ENCODE measurements at places on chromosomes 12 and 14.

DNA sequence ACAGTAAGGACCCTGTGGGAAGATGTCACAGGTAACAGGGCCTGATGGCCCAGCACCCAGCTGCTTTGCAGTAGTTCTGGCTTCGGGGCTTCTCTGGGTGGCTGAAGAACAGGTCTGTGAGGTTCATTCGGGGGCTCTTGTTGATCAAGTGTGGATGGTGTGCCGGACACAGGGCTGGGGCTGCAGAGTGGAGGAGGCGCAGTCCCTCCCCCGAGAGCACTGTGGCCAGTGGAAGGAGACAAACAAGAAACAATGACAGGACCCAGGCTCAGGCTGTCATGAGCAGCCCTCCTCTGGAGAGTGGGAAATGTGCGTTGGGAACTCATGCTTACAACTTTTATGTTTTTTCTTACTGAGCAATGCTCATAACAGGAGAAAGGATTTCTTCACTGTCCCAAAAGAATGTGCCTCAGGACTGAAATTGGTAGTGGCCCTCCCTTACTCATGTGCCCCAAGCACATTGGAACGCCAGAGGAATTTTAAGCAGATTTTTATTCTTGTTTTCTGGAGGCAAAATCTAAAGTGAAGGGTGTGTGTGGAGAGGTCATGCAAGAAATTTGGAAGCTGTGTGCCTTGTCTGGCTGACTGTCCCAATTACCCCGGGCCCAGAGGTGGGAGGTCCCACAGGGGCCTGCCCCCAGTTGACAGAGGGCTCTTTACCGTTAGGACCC is 233.8 kb downstream of the CACNA1C start:
- peak; percentile 97 for DNase-seq

- DNase-seq, result no peak
These were observed 320.1 kb upstream of the RTL1 start for GRCh38 chr14:101223561-101224162.

DNA sequence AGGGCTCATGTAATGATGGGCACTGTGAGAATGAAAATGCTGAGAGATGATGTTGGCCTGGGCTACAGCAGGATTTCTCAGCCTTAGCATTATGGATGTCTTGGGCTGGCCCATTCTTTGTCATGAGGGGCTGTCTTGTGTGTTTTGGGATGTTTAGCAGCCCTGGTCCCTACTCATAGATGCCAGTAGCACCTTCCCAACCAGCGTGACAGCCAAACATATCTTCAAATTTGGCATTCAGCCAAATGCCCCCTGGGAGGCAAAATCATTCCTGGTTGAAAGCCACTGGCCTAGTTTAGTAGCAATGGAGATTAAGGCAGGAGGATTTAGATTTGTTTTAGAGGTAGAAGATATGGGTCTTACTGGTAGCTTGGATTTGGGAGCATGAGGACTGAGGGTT is 26.6 kb downstream of the UBE3B start:
- DNase-seq, result no peak

GRCh38 chr12:52682938-52683574 is 2.8 kb upstream of the KRT1 start:
- no peak for DNase-seq

DNA sequence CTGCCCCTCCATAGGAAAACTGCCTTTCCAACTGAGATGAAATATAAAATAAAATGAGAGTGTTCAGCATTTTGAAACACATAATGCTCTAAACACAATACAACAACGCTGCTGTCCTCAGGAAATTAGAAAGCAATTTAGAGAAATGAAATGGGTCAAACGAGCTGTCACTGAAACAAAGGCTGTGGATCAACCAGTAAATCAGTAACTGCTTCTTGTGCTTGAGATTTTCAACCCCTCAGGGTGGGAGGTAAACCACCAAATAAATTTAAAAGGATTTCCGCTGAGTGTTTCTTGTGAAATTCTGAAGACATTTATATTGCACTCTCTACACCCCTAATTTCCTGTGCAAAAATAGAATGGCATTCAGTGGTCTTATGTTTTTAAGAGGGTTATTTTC is 657.1 kb upstream of the SEL1L start:
- DNase-seq, result no peak

GRCh38 chr14:67999290-67999689 is 179.7 kb downstream of the RAD51B start:
- DNase-seq, result peak; percentile 71

GRCh38 chr14:80215756-80216581 is 4.7 kb upstream of the DIO2 start:
- no peak for DNase-seq

- peak; percentile 64 for DNase-seq
These were observed 700 bp downstream of the PRKAG1 start for GRCh38 chr12:49017891-49018260.

- no peak for DNase-seq
These were observed 11.2 kb upstream of the DYNC1H1 start for GRCh38 chr14:101953151-101953550.

DNA sequence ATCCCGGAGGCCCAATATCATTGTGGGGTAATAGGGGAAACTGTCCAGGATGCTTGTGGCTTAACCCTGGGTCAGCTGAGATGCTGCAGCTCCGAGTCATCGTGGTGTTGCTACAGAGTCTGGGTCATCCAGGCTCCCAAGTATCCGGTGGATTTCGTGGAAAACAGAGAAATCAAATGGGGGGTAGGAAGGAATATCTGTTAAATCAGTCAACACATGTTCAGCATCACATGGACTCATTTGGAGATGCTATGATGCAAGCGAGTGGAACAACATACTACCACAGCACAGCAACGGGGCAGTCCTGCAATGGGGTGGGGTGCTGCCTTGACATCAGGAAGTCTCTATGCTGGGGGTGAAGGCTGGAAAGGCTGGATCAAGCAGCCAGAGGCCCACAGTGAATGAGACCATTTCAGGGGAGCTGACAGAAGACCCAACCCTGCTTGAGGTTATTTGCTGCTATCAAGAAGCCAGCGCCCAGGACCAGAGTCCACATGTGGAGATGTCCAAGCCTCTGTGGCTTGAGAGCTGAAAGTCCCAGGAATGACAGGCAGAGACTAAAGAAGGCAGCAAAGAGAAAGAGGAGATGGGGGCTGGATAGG is 22.9 kb downstream of the VDR start:
- peak; percentile 99 for DNase-seq

DNA sequence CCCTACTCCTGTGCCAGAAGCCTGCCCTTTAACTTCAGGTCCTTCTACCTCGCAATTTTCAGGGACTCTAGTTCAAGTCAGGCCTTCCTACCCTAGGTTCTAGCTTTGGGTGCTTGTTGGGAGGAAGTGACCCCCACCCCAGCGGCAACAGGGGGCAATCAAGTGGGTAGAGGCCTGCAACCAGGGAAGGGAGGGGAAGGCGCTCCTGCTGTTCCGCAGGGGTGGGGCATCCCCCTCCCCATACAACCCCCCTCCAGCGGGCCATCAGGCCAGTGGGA is 204 bp upstream of the PRPH start:
- no peak for DNase-seq

- peak; percentile 44 for DNase-seq
These were observed 27.7 kb upstream of the LTA4H start for GRCh38 chr12:96063046-96063445.

- DNase-seq, result no peak
These were observed at the start of gene RASAL1 for GRCh38 chr12:113135178-113136127. RASAL1 (minus strand) TSS chr12:113135761; CDS start chr12:113135462, 299 bp downstream.

DNA sequence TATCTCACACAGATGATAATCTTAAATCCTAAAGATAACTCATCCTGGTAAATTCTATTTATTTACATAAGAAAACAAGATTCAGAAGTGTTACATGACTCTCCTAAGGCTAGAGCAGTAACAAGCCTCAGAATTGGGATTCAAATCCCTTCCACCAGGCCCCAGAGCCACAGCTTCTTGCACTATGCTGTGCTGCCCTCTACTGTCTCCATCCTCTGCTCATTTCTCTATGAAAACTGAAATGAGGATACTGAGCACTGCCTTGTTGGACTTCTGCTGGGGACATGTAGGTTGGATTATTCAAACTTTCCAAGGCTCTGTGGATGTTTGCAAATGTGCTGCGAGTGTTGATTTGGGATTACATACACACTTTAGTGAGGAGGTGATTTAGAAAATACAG is 23.5 kb upstream of the C12orf50 start:
- DNase-seq, result peak; percentile 52

DNA sequence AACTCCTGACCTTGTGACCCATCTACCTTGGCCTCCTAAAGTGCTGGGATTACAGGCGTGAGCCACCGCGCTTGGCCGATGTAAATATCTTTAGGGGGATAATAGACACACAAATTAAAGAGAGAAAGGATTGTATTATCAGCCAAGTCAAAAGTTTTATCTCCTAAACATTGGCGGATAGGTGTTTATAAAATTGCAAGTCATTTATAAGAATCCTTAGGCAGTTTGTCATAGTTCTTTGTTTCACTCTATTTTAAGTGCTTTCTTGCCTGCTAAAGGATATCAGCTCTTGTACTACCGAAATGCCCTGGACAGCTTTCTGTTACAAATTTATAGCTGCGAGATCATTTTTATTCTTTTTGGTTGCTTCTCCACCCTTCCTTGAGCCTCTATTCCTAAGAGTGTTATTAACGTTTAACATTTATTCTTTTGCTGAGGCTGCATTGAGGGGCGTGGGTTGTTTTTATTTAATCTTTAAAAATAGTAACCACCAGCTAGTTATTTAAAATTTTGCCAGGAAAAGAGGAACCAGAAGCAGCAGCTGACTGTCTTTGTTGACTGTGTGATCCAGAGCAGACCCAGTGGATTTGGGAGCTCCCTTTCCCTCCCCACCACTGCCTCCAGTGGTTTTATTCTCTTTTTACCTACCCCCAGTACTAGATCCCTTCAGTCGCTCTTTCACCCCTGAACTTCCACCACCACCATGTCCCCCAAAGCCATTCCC is 106.4 kb downstream of the DIP2B start:
- DNase-seq, result no peak

- DNase-seq, result no peak
These were observed 90.7 kb downstream of the NINJ2 start for GRCh38 chr12:572532-572899.

DNA sequence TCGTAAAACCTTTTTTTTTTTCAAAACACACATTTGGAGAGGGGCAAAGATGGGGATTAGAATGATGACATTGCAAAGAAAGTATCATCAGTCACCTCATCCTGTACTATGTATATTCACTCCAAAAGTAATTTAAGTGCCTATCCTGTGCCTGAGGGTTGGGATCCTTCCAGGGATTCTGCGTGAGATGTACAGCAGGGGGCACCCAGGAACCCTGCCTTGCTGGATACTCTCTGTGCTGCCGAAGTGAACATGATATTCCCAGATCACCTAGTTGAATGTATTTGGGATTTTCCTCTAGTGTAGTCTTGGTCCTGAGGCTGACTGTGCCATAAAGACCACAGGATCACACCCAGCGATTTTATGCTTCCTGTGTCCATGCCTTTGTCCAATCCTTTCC is 372.7 kb downstream of the IPO8 start:
- peak; percentile 3 for DNase-seq

GRCh38 chr12:59097876-59098275 is 177.6 kb upstream of the LRIG3 start:
- DNase-seq, result no peak

DNA sequence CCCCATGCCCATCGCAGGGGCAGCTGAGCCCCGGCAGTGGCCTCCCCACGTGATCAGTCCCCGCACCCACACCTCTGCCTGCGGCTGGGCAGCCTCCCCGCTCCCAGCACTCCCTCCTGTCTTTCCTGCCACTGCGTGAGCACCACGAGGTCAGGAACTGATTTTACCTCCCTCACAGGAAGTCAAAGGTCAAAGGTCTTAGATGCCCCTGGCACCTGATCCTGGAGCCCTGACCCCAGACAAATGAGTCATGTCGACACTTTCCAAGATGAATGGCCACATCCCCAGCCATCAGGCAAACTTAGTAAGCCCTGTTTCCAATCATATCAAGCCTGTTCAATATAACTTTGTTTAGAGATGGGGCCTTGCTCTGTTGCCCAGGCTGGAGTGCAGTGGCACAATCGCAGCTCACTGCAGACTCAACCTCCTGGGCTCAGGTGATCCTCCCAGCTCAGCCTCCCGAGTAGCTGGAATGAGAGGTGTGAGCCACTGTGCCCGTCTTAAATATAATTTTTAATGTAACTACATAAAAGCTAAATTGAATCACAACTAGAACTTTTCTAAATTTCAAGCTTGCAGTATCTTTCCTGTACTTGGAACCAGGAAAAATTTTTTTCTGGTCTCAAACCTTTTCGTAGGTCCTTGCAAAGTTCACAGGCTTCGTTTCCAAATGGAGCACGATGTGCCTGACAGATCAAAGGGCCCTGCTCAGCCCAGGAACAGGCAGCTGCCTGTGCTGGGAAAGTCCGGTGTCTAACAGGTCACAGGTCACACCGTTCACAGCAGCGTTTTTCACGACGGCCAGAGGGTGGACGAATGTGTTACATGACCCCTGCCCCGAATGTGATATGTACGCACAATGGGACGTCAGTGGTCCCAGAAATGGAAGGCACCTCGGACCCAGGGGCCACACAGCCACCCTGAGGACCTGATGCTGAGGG is 1.9 kb downstream of the LRCOL1 start:
- no peak for DNase-seq

DNA sequence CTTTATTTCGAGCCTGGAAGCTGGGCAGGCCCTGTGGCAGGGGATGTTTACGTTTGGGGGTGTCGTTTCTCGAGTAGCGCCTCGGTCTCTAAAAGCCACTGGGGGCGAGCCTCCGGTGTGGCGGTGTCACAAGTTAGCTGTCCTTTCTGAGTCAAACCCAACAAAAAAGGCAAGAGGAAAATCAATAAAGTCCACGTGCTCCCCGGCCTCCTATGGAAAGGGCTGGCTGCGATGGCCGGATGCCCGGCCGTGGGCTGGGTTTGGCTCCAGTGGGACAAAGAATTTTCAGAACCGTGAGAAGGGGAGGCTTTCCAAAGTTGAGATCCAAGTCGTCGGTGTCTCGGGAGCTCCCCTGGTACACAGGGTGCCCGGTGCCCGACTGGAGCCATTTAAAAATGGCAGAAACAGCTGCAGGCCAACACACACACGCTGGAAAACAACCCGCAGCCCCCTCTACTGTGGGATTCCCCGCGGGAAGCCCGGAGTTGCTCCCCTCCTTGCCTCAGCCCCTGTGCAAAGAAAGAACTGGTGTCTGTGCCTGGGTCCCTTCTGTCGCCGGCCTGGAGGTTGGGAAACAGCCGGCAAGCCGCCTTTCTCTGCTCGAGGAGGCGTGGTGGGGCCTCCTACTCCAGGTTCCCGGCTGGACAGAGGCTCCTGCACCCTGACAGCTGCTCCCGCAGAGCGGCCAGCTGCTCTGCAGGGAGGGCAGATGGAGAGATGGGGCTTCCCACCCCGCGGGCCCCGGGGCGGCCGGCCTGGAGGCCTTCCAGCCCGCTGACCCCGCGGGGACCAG is 1.9 kb downstream of the BCL7A start:
- peak; percentile 77 for DNase-seq

- DNase-seq, result peak; percentile 72
These were observed 12.2 kb upstream of the SPTB start for GRCh38 chr14:64891839-64892375.

GRCh38 chr12:110266381-110266960 is 14.6 kb upstream of the ATP2A2 start:
- DNase-seq, result no peak

Data from EH (cell line).